ENCODE measurements at places on chromosomes 7 and 10. TPM values are rescaled to one million over a fixed set of nuclear protein-coding genes. Genes with fewer than 3 reads are reported as not detected.

The C10orf67 gene
- 0.11 TPM for total RNA-seq

The SYNPO2L gene
- not detected for total RNA-seq

The FAM24B gene
- total RNA-seq, result 12.9 TPM

The DNA2 gene
- 10.5 TPM for total RNA-seq

The EPHA1 gene
- total RNA-seq, result not detected

The KIF11 gene
- total RNA-seq, result 39.3 TPM

The STAMBPL1 gene
- 40.1 TPM for total RNA-seq

The PRSS58 gene
- not detected for total RNA-seq

The PIK3AP1 gene
- total RNA-seq, result 0.92 TPM

The TMEM243 gene
- total RNA-seq, result 16.5 TPM

The GPNMB gene
- total RNA-seq, result 3.0 TPM

The EPO gene
- total RNA-seq, result not detected

The NUTM2E gene
- total RNA-seq, result 0.59 TPM

The KIAA1217 gene
- 2.8 TPM for total RNA-seq

The LDB3 gene
- total RNA-seq, result 0.05 TPM

The HOGA1 gene
- total RNA-seq, result 1.5 TPM

The SRRM3 gene
- total RNA-seq, result 5.7 TPM

The PPP1R17 gene
- not detected for total RNA-seq

The HKDC1 gene
- total RNA-seq, result 21.3 TPM

The CYP26C1 gene
- total RNA-seq, result not detected

The TAS2R41 gene
- not detected for total RNA-seq

The FANK1 gene
- 3.0 TPM for total RNA-seq

The WEE2 gene
- not detected for total RNA-seq

The TRIM50 gene
- total RNA-seq, result not detected

The PKD2L1 gene
- 0.07 TPM for total RNA-seq

The GPR26 gene
- total RNA-seq, result not detected

The CCL26 gene
- 14.4 TPM for total RNA-seq

The CALML3 gene
- not detected for total RNA-seq

The NKX2-3 gene
- total RNA-seq, result 0.07 TPM

The LBX1 gene
- not detected for total RNA-seq

The SEMA3C gene
- total RNA-seq, result 58.4 TPM

The SLC16A12 gene
- total RNA-seq, result not detected

The SLC26A4 gene
- total RNA-seq, result 0.04 TPM

The ZNF33A gene
- total RNA-seq, result 8.2 TPM

The CALN1 gene
- not detected for total RNA-seq

The CPA4 gene
- 6.8 TPM for total RNA-seq

The C1QL3 gene
- not detected for total RNA-seq

The HTRA1 gene
- 64.3 TPM for total RNA-seq

The PDE6C gene
- total RNA-seq, result not detected

The GPR37 gene
- total RNA-seq, result 0.53 TPM

The CRPPA gene
- total RNA-seq, result 0.67 TPM

The PRSS1 gene
- not detected for total RNA-seq

The CDK1 gene
- 91.7 TPM for total RNA-seq

The PRKAG2 gene
- 41.7 TPM for total RNA-seq

The SFMBT2 gene
- 5.9 TPM for total RNA-seq

The ARL5B gene
- 9.6 TPM for total RNA-seq

The SLC13A1 gene
- not detected for total RNA-seq

The FFAR4 gene
- total RNA-seq, result 0.44 TPM

The ITIH5 gene
- total RNA-seq, result not detected

The PON1 gene
- total RNA-seq, result 0.66 TPM

The COL17A1 gene
- total RNA-seq, result 2.1 TPM

The CFAP58 gene
- total RNA-seq, result 0.12 TPM

Data from A549 treated with RU486 at 1 μM for 4 hours (cell line).